Activated T-helper 1 cell treated with Interleukin-2 at 50 U/mL for 16 hours (primary cell): ENCODE measurements at places on chromosomes 1 and 21.

DNA sequence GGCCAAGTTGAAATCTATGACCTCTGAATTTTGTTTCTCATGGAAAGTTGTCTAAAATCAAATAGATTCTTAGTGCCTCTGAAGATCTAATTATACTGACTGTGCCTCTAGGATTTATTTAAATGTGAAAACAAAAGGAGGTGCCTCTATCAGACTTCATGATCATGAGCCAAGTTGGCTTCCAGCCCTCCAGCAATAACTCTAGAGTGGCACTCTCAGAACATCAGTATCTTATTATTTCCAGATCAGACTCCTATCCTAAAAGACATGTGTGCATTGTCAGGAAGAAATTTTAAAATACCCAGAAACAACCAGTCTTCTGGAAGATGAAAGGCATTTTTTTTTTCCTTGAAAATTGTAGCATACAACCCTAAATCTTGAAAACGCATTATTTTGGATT lies 368.0 kb downstream of the PDE4B start:
- no peak for DNase-seq

GRCh38 chr1:70210820-70211219 lies 5.4 kb upstream of the LRRC40 start:
- DNase-seq = no peak

- no peak for DNase-seq
Measured at GRCh38 chr21:40638466-40639251, 208.3 kb downstream of the DSCAM start.

DNA sequence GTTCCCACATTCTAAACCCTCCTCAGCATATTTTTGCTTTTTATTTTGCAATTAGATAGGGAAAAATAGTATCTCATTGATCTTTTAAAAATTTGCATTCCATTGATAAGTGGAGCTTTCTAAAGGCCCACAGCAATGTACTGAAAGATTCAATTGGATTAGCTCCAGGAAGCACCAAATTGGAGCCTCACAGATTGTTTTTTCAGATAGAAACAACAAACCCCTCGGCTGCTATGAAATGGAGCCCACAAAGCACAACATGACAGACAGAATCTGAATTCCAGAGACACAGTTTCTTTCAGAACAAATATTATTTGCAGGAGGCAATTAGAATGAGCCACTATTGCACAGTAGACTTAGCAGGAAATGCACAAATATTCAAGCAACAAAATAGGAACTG lies 58.9 kb upstream of the KIF26B start:
- no peak for DNase-seq

DNA sequence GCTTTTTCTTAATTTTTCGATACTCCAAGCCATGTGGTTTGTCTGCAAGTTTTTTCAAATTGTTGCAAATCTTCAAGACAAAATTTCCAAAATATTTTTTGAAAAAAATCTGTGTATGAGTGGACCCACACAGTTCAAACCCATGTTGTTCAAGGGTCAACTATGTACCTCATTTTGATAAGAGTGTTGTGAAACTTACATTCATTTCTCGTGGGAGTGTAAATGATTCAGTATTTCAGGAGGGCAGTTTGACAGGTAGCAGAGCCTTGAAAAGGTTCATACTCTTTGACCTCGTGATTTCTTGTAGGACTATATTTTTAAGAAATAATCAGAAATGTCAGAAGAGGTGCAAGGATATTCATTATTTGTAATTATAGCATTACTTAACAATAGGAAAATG lies 68.0 kb downstream of the ANGPTL1 start:
- no peak for DNase-seq

- no peak for DNase-seq
Measured at GRCh38 chr1:229803626-229804217, 177.7 kb downstream of the URB2 start.

DNA sequence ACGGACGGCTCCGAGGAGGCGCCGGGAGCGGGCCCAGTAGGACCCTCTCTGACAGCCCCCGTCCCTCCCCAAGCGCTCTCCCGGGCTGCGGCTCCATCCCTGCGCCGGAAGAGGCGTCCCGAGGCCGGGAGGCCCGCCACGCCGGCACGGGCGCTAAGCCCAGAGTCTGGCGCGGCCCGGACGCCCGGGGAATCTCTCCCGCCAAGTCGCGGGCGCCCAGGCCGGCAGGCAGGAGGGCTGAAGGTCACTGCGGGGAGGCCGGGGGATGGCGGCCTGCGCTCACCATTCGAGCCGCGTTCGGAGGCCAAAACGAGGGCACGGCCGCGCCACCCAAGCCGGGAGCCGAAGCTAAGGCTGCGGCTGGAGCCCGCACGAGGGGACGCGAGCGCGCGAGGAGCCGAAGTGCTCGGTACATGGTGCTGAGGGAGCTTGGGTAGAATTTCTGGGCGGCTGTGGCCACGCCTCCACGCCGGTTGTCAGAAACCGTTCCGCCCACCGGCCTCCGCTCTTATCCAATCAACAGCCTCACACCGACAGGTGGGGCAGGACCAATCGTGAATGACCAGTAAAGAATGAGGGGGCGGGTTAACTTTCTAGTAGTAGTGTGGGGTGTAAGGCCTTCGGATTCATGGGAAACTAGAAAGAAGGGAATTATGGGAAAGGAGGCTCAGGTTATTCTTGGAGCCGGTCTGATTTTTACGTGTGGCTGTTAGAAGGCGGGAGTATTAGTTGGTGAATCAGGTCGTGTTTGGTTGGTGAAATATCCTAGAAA lies at the start of gene FH:
TSS of gene FH (minus strand) at position 448 of the 772 bp plus-strand sequence. CDS start at position 415, 33 bp downstream.
- DNase-seq = peak; percentile 87

DNA sequence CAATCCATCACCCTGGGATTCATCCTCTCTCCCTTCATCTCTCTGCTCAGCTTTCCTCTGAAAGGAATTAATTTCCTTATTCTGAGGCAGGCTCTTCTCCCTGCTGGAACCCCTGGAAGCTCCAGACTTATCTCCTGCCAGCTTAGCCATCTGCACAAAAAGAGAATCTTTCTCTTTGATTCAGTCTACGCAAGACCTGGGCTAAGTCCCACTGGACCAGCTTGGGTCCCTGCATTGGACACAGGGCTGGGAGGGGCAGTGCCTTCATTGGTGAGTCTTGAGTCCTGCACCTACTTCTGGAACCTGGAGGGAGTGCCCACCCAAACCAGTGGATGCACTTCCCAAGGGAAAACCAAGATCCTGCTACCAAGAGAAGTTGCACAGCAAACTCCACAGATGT lies 271.7 kb upstream of the CSF3R start:
- DNase-seq = no peak

DNA sequence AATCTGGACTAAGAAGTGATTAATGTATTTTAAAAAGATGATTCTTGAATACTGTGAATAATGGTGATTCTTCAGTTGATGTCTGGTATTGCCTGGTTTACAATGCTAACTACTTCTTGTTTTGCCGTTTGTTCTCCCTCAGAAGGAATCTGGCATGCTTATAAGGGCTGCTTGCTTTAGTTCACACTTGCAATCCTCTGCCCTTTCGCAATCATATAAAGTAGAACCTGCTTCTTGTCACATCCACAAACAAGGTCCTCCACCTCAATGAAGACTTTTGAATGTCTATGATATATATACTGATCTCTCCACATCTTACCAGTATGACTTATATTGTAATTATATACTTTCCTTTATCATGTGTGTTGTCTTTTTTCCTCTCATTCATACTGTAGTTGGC lies 92.6 kb downstream of the ADGRL4 start:
- DNase-seq = no peak

- DNase-seq = no peak
Measured at GRCh38 chr1:8315573-8316475, 2.1 kb upstream of the SLC45A1 start.

DNA sequence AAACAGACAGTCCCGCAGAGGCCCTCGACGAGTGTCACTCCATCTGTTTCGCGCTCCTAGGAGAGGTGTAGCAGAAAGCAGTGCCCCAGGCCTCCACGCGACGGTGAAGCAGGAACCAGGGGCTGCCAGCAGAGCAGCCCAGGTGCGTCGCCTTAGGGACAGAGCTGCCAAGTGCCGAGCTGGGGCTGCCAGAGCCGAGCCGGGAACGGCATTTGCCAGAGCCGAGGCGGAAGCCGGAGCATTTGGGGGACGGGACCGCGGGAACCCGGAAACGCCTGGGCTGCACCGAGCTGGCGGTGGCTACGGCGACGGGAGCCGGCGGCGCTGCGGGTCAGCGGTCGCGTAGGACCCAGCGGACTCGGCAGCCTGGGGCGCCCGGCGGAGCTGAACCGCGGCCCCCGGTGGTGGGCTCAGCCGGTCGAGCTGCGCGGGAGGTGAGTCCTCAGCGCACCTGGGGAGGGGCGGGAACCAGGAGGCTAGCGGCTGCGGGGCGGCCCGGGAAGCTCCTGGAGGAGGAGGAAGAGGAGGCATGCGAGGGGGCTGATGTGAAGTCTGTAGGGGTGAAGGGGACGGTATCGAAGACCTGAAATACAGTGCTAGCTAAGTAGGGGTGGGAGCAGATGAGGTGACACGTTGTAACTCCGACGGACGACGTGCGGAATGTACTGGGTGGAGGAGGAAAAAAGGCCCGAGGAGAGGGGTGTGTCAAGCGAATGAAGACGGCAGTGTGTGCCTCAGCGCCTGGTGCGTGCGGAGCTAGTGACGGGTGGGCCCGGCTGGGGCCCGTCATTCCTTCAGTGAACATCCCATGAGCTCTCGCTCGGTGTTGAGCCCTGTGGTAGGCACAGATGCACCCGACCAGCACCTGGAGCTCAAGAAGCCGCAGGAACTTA lies at the start of gene SLC35A3:
TSS of gene SLC35A3 (plus strand) at position 268 of the 893 bp plus-strand sequence. CDS start 23,559 bp downstream, outside the sequence.
- peak; percentile 69 for DNase-seq

- DNase-seq = no peak
Measured at GRCh38 chr1:81954534-81955020, 153.8 kb downstream of the ADGRL2 start.

DNA sequence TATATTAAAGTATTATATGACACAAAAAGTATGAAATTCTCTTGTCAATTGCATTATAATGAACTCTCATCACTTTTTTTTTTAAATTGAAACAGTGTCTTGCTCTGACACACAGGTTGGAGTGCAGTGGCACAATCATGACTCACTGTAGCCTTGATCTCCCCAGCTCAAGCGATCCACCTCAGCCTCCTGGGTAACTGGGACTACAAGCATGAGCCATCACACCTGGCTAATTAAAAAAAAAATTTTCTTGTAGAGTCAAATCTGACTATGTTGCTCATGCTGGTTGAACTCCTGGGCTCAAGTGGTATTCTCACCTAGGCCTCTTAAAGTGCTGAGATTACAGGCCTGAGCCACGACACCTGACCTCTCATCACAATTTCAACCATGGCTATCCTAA lies 259.3 kb downstream of the S1PR1 start:
- no peak for DNase-seq

DNA sequence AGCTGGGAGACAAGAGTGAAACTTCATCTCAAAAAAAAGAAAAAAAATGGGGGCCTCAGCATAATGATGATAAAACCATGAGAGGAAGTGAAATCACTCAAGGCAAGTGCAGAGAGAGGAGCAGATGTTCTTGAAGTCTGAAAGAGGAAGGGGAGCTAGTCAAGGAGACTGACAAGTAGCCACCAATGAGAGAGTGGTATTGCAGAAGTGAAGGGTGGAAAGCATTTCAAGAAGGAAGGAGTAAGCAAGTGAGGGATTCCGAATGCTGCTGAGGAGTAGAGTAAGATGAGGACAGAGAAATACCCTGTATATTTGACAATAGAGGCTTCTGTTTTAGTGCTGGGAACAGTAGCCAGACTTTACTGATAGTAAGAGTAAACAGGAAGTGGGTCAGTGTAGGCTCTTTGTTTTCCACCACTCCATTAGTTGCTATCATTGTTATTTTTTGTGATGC lies 2.9 kb downstream of the TATDN3 start:
- DNase-seq = no peak

DNA sequence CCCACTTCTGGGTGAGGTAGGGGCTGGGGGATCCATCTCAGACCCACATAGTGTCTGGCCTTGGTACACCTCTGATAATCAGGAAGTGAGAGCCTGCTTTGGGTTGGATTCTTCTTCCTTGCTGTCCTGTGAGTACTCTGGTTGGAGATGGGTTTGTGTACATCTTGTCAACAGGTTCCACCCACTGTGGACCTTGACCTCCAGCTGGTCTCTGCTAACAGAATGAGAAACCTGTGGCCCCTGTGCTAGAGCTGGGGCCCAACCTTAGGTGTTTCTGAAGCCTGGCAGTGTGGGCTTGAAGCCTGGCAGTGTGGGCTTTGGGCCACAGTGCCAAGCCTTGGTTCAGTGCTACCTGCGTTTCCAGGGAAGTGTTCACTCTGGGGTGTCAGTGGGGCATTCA lies 2.6 kb downstream of the ZBTB48 start:
- DNase-seq = no peak

- no peak for DNase-seq
Measured at GRCh38 chr1:20070357-20070756, 363 bp downstream of the PLA2G5 start.

DNA sequence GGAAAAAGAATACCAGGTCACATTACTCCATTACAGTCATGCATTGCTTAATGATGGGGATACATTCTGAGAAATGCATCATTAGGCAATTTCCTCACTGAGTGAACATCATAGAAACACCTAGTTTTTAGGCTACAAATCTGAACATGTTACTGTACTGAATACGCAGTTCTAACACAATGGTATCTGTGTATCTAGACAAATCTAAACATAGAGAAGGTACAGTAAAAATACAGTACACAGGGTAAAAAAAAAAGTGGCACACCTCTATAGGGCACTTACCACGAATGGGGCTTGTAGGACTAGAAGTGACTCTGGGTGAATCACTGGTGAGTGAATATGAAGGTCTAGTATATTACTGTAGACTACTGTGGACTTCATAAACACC lies 115.7 kb downstream of the AKT3 start:
- no peak for DNase-seq

DNA sequence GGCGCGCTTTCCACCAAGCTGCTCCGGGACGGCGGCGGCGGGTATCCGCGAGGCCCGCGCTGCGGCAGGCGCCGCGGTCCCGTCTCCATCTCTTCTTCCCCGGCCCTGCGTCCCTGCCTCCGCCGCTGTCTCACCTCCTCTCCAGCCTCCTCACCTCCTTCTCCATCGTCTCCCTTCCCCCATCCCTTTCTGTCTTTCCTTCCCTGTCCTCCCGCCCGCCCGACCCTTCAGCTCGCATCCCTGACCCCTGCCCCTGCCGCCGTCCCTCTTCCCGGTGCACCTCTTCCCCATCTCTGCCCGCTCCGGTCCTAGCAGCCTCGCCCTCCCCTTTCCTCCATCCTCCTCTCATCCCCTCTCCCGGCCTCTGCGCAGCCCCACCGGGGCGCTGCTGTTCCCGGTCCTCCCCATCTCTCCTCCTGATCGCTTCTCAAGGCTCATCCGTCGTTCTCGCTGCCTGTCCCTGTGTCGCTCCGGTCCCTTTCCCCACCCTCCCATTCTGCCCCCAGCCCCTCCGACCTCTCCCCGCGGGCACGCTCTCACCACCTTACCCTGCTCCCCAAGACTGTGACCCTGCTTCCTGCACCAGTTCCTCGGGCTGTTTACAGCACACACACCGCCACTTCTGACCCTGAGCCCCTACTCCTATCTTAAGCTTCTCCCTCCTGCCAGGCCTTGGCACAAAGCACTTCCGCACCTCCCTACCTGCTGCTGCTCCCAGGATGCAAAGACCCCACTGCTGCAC lies 760 bp upstream of the NPHP4 start:
- DNase-seq = no peak

- no peak for DNase-seq
Measured at GRCh38 chr1:226487921-226488320, 60.6 kb upstream of the STUM start.

GRCh38 chr1:12441414-12442105 lies 176.4 kb downstream of the DHRS3 start:
- DNase-seq = no peak

- no peak for DNase-seq
Measured at GRCh38 chr21:41235201-41235600, 67.2 kb downstream of the BACE2 start.
